Ovary (tissue), 10 donors: ENCODE measurements at places on chromosomes 5 and 9. TPM values are rescaled to one million over a fixed set of nuclear protein-coding genes. Genes with fewer than 3 reads are reported as not detected.
A peak's percentile ranks its signal among the peaks of the same experiment; 100 is the strongest.

Gene RORB
- 0.10 TPM for polyA plus RNA-seq

Gene MCIDAS
- polyA plus RNA-seq: not detected

Gene NOXA1
- polyA plus RNA-seq: 7.1 TPM

Gene ADAMTS19
- 2.2 TPM for polyA plus RNA-seq

Gene HMGCR
- 8.3 TPM for polyA plus RNA-seq

Gene PRDM9
- polyA plus RNA-seq: not detected

- H3K4me3 ChIP-seq: no peak overlapping the region
- H3K27ac ChIP-seq: no peak overlapping the region
- no peaks in the 10 kb centered on the region for H3K36me3 ChIP-seq
Observed at GRCh38 chr5:40689438-40689837, 9.7 kb downstream of the PTGER4 start.

- no peaks in the 10 kb centered on the region for H3K27me3 ChIP-seq
- no peak overlapping the region for H3K27ac ChIP-seq
- no peak overlapping the region for H3K4me3 ChIP-seq
- no peaks in the 10 kb centered on the region for H3K4me1 ChIP-seq
- H3K36me3 ChIP-seq: no peaks in the 10 kb centered on the region
Observed at GRCh38 chr5:151553130-151553670, 37.9 kb downstream of the FAT2 start.

DNA sequence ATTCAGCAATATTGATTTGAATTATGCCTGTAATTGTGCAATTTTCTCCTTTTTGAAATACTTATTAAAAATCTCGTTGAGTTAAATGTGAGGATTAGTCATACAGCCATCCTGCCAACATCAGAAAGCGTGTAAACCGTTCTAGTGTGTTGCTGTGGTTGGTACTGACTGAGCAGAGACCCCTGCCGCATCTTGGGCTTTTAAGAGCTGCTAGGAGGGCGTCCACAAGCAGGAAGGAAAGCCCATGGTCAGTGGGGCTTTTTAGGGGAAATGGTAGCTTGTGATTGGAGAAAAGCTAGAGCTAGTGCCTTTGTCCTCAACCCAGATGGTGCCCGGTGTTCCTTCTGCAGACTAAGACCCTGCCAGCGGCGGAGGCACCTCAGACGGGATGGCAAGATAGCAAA is 1.3 kb downstream of the SDHA start:
- no peak for DNase-seq
- H3K36me3 ChIP-seq: no peaks in the 10 kb centered on the region
- no peak overlapping the region for H3K27ac ChIP-seq

GRCh38 chr9:134706522-134706921 is 64.9 kb downstream of the COL5A1 start:
- no peak overlapping the region for H3K4me3 ChIP-seq
- peaks cover 35% of the 10 kb centered on the region for H3K4me1 ChIP-seq
- H3K36me3 ChIP-seq: no peaks in the 10 kb centered on the region
- no peak for DNase-seq
- peak overlapping the region; percentile 69 for H3K27ac ChIP-seq

DNA sequence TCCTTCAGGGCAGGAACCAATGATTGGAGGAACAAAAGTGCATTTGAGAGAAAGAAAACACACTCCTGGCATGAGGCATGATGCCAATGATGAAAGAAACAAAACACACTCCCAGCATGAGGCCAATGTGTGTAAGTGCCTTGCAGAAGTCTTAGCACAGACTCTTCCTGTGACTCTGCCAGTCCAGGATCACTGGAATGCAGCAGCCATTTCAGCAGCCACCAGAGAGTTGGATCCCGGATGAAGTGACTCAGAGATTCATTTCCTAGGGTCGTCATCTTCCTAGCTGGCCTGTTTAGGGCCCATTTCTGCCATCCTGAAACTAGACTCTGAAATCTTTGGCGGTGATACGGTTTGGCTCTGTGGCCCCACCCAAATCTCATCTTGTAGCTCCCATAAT is 212.5 kb downstream of the CFAP90 start:
- no peaks in the 10 kb centered on the region for H3K27me3 ChIP-seq
- no peaks in the 10 kb centered on the region for H3K4me1 ChIP-seq
- no peaks in the 10 kb centered on the region for H3K36me3 ChIP-seq

DNA sequence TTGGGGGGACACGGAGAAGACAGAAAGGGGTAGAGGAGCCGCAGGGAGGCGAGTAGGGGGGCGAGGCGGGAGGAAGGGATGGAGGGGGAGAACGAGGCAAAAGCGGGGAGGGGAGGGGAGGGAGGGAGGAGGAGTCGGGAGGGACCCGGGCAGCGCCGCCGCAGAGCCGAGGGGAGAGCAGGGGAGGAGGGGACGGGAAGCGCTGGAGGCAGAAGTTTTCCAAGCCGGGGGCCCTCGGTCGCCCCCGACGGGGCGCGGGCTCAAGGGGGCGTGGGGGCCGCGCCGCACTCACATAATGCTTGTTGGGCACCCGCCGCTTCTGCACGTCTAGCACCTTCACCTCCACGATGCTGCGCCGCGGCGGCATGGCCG is 353 bp downstream of the SH3PXD2B start:
- H3K36me3 ChIP-seq: no peaks in the 10 kb centered on the region
- H3K4me3 ChIP-seq: peak overlapping the region; percentile 69
- DNase-seq: peak; percentile 69
- peak overlapping the region; percentile 68 for H3K27ac ChIP-seq
- H3K27me3 ChIP-seq: no peaks in the 10 kb centered on the region

DNA sequence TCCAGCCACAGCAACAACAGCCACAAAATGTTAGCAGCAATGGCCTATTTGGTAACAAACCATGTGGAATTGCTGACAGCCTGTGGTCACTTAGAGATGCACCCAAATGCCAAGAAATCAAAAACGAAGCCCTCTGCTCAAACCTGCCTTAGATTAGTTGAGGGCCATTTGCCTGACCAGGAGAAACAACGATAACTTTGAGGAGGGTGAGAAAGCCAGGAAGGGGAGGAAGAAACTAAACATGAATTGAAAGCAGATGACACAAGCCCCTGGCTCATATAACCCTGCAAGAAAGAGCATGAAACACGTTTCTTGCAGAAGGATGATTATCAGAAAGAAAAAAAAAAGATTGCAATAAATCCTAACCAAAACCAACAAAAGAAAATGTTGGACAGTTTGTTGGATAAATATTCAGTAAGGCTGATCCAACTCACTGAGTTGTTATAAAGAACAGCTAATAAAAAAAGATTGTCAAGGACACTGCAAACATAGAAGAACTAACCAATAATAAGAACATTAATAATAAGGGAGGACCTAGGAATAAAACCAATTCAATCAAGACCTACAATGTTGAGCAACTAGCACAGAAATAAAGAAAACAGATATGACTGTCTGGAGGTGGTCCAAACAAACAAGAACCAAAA is 140.5 kb upstream of the SLC30A5 start:
- H3K27me3 ChIP-seq: no peaks in the 10 kb centered on the region
- no peak for DNase-seq
- H3K4me1 ChIP-seq: peaks cover 9% of the 10 kb centered on the region
- H3K4me3 ChIP-seq: no peak overlapping the region
- H3K27ac ChIP-seq: peak overlapping the region; percentile 65

GRCh38 chr9:129400971-129401622 is 219.8 kb downstream of the C9orf50 start:
- H3K27me3 ChIP-seq: no peaks in the 10 kb centered on the region
- H3K27ac ChIP-seq: peak overlapping the region; percentile 44
- no peaks in the 10 kb centered on the region for H3K36me3 ChIP-seq
- peaks cover 12% of the 10 kb centered on the region for H3K4me1 ChIP-seq

DNA sequence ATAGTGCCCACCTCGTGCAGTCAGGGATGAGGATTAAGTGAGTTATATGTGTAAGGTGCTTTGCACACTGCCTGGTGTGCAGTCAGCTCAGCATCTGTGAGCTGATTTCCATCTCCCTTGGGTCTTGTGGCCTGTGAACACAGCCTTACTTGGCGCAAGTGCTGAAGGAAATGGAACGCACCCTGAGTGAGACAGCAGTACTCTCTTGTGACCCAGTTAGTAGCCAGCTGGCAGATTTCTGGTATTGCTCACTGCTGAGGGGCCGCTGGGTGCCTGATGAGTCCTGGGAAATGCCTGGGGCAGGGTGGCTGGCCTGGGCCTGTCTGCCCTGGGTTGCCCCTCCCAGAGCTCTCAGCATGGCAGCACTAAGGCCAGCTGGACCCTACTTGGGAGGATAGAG is 90.9 kb upstream of the BOD1 start:
- DNase-seq: no peak
- H3K4me1 ChIP-seq: no peaks in the 10 kb centered on the region
- no peaks in the 10 kb centered on the region for H3K27me3 ChIP-seq
- no peaks in the 10 kb centered on the region for H3K36me3 ChIP-seq
